ENCODE measurements at places on chromosomes 13 and 19. TPM values are rescaled to one million over a fixed set of nuclear protein-coding genes. Genes with fewer than 3 reads are reported as not detected.

DNA sequence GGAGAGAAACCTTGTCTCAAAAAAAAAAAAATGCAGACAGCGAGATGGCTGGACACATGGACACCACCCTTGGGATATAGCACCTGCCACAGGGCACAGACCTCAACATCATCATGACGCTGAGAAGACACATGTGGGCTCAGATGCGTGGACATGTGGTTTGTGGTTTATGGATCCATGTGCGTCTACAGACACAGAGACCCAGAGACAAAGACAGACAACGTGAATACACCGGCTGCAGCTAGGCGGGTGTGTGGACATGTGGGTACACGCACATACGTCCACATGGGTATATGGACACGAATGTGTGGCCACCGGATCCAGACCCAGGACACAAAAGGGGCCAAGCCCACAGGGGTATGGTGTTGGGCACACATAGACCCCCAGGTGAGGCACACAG is 1.3 kb downstream of the TNFSF14 start:
- DNase-seq, result no peak

GRCh38 chr13:35961002-35961401 is 170.2 kb downstream of the DCLK1 start:
- DNase-seq, result no peak

- DNase-seq, result no peak
Measured at GRCh38 chr19:43395561-43395960, 19.1 kb upstream of the TEX101 start.

DNA sequence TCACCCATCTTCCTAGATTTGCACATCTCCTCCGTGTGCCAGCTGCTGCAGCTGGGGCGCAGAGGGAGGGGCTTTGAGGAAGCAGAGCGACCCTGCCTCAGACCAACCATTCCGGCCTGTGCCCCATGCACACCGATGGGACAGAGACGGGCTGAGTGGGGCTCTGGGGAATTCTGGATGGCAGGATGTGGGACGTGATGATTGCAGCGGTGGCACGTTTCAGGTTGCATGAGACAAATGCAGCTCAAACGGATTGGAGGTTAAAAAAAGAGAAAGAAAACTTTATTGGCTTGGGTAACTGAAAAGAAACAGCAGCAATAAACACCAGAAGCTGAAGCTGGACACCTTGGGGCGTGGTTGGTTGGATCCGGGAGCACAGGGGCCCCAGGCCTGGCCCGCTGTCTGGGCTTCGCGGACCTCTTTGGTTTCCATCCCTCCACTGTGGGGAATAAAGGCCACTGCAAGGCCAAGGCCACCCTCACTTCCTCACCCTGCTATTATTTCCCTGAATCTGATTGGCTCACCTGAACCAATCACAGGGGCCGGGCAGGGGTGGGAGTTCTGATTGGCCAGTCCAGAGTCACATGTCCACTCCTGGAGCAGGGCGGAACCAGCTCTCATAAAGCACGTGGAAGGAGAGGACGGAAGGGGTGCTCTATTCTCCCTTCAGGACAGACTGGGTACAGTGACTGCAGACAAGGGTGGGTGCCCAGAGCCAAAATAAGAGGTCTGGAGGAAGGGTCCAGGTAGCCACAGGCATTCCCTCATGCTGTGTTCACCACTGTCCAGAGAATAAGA is 6.1 kb upstream of the ZNF787 start:
- DNase-seq, result no peak

- DNase-seq, result peak; percentile 61
Measured at GRCh38 chr19:7515645-7516151, at the start of gene ZNF358. TSS of gene ZNF358 (plus strand) at chr19:7516103. CDS start at chr19:7519243, 3,140 bp downstream.

GRCh38 chr19:17282488-17283125 is 906 bp downstream of the ANKLE1 start:
- DNase-seq, result peak; percentile 80

- DNase-seq, result no peak
Measured at GRCh38 chr13:76522083-76522755, 364.0 kb downstream of the KCTD12 start.

- no peak for DNase-seq
Measured at GRCh38 chr19:49058562-49058961, 1.0 kb upstream of the CGB7 start.

- DNase-seq, result no peak
Measured at GRCh38 chr19:46202426-46202825, 27.1 kb upstream of the IGFL1 start.

GRCh38 chr13:51834581-51835171 is 10.3 kb downstream of the TMEM272 start:
- DNase-seq, result no peak

DNA sequence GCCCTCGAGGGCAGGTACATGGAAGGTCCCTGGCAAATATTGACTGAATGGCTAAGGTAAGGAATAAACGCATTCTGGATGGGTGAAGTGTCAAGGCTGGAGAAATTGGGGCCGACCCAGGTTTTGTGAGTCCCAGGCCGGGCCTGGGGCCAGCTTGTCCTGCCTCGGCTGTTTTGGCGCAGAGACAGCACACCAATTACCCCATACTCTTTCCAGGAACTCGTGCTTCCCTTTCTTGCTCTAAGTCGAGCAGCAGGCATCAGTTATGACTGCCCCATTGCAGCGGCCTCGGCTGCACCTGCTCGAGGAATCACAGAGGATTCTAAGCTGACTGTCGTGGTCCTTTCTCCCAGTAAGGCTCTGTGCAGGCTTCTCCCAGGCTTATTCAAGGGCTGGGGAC is 67.1 kb downstream of the ZNF536 start:
- no peak for DNase-seq

DNA sequence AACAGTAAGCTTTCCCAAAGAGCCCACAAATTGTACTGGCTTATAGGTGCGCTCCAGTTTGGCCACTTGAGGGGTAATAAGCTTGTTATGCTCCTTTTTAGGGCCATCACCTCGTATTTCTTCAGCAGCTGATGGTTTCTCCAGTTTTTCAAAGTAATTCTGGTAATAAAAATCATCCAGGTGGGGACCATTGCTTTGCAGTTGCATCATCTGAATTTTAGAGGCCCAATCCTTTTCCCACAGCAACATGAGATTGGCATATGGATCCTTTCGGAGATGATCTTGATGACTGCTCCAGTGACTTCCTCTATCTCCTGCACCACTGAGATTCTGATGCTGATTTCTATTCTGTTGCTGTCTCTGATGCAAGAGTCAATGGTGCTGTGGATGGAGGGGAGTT is 27.1 kb downstream of the ZNF546 start:
- no peak for DNase-seq

- no peak for DNase-seq
Measured at GRCh38 chr19:36058481-36059179, 3.9 kb downstream of the WDR62 start.

GRCh38 chr13:43348397-43348796 is 325.0 kb downstream of the DNAJC15 start:
- DNase-seq, result peak; percentile 4

GRCh38 chr13:51797664-51798488 is 6.1 kb downstream of the DHRS12 start:
- peak; percentile 48 for DNase-seq

DNA sequence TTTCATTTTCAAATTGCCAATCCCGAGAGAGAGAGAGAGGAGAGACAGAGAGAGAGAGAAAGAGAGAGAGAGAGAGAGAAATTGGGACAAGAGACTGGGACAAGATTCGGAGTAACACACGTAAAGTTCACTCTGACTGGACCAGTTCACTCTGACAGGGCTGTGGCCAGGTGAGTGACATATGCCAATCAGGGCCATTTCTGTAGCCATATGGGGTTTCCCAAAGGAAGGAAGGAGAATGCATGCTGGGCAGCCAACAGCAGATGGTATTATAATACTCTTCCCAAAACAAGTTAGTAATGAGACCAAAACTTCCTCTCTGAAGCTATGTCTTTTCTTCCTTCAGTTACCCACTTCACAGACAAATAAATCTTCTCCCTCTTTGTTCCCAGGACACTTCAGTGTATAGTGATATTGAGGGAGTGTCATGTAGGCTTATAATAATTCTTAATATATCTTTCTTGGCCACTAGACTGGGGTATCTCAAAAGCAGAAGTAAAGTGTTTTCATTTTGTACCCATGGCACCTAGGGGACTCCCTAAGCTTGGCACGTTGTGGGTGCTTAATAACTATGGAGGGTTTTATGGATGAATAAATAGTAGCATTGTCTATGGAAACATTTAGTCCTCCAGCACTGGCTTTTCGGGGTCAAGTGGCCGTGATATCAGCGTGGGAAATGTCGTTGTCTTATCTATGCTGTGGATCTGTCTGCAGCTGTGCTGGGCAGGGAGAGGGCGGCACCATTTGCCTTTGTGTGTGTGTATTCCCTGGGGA is 51.6 kb downstream of the SERP2 start:
- DNase-seq, result no peak

GRCh38 chr19:57803594-57804325 is 11.0 kb downstream of the ZNF552 start:
- peak; percentile 88 for DNase-seq

DNA sequence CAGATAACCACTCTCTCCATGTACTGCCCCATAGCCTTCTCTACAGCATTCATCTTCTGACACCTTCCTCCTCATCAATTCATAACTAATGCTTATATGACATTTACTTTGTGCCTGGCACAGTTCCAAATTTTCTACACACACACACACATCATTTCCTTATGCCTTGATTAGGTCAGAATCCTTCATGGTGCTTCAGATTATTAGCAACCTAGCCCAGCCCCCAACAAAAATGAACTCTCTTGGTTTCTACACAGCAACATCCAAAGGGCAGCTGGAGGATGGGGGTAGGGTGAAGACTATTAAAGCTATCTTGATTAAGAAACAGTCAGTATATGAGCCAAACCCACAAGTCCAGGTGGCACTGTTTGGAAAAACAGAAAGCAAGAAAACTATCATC is 3.7 kb downstream of the RUBCNL start:
- DNase-seq, result no peak

GRCh38 chr13:40963927-40964326 is 55.2 kb downstream of the ELF1 start:
- DNase-seq, result peak; percentile 7

- DNase-seq, result no peak
Measured at GRCh38 chr19:6204866-6205723, 69.6 kb downstream of the ACSBG2 start.

- peak; percentile 63 for DNase-seq
Measured at GRCh38 chr19:4732680-4733114, 9.1 kb upstream of the DPP9 start.

DNA sequence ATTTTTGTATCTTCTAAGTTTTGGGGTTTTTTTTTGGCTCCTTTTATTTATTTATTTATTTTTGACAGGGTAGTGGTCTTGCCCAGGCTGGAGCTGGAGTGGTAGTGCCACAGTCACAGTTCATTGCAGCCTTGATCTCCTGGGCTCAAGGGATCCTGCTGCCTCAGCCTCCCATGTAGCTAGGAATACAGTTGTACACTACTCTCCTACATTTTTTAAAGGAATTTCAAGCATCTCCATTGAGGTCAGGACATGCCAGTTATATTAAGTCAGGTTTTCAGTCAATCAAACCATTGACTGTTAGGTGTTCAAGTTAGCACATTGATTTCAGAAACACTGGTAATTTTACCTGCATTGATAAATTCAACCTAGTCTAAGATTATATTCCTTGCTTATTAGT is 480.5 kb upstream of the SPRY2 start:
- no peak for DNase-seq

The ZNF610 gene
- 1.1 TPM for total RNA-seq

The PSG6 gene
- not detected for total RNA-seq

The DAZAP1 gene
- total RNA-seq, result 59.4 TPM

The ATXN8OS gene
- total RNA-seq, result not detected

The GDF15 gene
- total RNA-seq, result 378 TPM

The LGI4 gene
- total RNA-seq, result not detected

The LILRB3 gene
- total RNA-seq, result not detected

The SGCG gene
- 0.51 TPM for total RNA-seq

The ZNF230 gene
- 2.0 TPM for total RNA-seq

The SMIM24 gene
- total RNA-seq, result not detected

The SHISA7 gene
- not detected for total RNA-seq

The CEACAM4 gene
- not detected for total RNA-seq

The PSG2 gene
- total RNA-seq, result not detected
